Stimulated activated CD8-positive, alpha-beta memory T cell treated with anti-CD3 and anti-CD28 coated beads, Interleukin-4, amount 100 ng/mL, for 24 hours (primary cell): ENCODE measurements at places on chromosomes 4 and X.

DNA sequence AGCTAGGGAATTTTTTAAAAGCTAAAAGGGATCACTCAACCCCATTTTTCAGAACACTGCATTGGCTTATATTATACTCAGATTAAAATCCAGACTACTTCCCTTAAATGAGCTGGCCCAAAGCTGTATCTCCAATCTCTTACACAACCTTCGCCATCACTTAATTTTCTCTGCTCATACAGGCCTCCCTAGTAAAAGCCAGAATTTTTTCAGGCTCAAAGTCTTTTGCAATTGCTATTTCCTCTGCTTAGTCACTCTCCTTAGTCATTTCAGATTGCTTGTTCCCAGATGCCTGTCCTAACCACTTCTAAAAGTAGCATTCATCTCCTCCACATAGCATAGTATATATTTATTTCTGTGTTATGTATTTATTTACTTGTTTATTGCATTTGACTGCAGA lies 1587.9 kb upstream of the ADGRL3 start:
- no peak for DNase-seq

DNA sequence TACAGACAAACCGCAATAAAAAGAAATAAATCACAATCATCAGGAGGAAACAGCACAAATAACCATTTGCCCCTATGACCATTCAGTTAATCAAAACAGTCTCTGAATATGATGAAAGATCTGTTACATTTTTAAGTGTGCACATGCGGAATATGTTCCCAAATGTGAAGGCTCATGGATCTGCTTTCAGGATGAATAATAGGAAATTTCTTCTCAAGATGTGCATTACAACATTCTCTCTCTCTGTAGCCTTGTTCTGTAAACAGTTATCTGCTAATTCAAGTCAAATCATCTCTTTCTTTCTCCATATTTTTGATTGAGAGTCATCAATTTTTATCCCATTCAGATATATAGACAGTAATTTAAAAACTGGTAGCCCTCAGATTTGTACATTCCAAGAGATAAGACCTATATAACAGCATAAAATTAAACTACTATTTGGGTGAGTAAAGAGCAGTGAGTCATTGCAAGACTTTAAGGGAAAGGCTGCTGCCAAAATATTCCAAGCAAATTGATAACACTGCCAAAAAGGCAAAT lies 433.9 kb upstream of the ATOH1 start:
- no peak for DNase-seq

- no peak for DNase-seq
These were observed 145.5 kb upstream of the AFF2 start for GRCh38 chrX:148354916-148355315.

DNA sequence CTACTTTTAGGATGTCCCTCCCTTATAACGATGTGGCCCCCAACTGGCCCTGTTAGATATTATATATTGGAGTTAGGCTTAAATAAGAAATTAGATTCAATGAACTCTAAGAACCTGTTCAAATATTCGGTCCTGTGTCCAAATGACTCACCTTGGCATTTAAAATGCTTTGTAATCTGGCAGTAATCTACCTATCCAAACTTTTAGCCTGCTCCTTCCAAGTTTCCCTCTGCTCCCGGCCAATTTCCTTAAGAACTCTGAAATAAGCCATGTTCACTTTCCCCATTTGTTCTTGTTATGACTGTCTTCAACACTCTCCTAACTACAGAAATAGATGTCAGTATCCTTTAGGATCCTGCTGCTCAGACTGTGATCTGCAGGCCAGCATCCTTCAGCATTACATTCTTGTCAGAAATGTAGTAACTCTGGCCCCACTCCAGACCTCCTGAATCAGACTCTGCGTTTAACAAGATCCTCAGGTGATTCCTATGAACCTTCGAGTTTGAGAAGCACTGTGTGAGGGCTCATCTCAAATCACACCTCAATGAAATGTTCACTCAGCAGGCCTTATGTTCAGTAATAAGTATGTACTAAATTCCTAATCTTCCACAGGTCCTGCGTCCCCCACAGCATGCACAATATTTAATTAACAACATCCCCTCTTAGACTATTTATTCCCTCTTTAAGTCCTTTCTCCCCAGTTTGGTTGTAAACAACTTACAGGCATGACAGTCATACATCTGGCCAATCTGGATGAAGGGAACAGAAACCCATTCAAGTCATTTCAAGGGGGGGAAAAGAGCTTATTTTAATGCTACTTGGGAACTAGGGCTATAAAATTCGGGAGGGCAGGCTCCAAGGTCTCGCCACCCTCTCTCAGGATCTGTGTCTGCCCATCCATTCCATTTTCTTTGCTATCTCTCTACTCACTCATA lies 3.0 kb downstream of the ATP8A1 start:
- no peak for DNase-seq

GRCh38 chrX:54357414-54358377 lies at the start of gene WNK3:
WNK3 (minus strand) TSS chrX:54358046.
- DNase-seq: peak; percentile 11

DNA sequence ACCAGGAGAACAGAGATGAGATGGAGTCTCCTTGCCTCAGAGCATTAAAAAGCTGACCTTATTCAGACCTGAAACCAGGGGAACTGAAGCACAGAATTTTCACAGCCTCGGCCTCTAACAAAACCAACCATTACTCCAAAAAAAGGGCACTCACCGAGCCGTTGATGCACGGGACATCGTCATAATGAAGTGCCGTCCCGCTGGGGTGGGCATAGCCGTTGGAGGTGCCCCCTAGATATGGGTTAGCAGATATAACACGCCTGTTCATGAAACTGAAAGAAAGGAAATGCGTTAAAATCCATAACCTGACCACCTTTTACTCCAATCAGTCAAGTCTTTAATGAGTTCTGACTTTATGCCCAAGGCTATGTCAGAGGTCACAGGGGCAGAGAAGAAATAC lies 153.6 kb downstream of the AFAP1 start:
- DNase-seq: no peak

GRCh38 chrX:10280071-10280470 lies 123.3 kb downstream of the CLCN4 start:
- no peak for DNase-seq

- peak; percentile 22 for DNase-seq
These were observed 137.6 kb downstream of the EGF start for GRCh38 chr4:110049951-110050925.

GRCh38 chr4:101086801-101087586 lies 260.3 kb downstream of the PPP3CA start:
- DNase-seq: no peak

- no peak for DNase-seq
These were observed 231.3 kb upstream of the CT83 start for GRCh38 chrX:116694046-116694445.

DNA sequence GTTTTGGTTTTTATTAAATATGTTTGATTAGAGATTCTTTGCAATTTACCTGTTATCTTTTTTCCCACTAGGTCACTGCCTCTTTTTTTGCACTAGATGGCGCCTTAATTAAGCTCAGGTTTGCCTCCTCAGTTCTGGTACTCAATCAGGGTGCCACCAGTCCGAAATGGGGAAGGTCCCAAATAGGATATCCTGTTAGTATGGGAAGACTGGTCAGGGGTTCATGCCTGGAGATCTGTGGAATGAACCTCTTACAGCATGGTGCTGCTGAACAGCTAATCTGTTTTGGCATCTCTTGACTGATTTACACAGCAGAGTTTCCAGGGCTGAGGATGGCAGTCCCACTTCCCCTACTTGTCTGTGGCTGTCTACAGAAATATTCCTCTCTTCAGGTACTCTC lies 24.2 kb upstream of the VSIG1 start:
- DNase-seq: no peak
